ENCODE measurements at places on chromosomes 5 and 9.

- no peak for DNase-seq
These were observed 1.4 kb downstream of the ZBTB26 start for GRCh38 chr9:122929796-122930354.

DNA sequence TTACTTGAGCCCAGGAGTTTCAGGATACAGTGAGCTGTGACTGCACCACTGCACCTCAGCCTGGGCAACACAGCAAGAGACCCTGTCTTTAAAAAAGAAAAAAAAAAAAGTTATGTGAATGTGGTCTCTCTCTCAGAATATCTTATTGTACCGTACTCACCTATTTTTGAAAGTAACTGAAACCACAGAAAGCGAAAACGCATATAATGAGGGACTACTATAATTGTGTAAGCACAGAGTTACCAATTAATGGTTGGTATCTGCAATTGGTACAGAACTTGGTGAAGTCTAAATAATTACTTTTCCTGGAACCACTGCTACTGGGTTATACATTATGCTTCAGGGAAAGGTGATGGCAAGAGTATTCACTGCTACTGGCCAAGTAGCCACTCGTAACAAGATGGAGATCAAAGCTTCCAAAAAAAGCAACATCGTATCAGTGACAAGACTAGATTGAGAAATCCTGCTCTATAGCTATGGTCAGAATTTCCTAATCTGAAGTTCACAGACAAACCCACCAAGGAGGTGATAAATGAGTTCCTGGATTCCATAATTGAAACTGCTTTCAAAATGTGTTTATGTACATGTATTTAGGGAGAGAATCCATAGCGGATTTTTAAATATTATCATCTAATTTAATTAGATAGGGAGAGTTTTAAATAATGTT is 82.7 kb downstream of the NR6A1 start:
- no peak for DNase-seq

- no peak for DNase-seq
These were observed 106.7 kb downstream of the EFNA5 start for GRCh38 chr5:107563959-107564544.

DNA sequence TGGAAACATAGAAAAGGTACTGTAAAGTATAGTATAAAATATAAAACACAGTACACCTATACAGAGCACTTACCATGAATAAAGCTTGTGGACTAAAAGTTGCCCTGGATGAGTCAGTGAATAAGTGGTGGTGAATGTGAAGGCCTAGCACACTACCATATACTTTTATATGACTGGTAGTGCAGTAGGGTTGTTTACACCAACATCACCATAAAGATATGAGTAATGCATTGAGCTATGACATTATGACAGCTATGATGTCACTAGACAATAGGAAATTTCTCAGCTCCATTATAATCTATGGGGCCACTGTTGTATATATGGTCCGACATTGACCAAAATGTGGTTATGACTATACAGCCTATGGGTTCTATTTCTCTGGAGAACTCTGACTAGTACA is 291.8 kb upstream of the ACTBL2 start:
- DNase-seq = no peak

- DNase-seq = no peak
These were observed 47.0 kb upstream of the RPS23 start for GRCh38 chr5:82325155-82325554.

DNA sequence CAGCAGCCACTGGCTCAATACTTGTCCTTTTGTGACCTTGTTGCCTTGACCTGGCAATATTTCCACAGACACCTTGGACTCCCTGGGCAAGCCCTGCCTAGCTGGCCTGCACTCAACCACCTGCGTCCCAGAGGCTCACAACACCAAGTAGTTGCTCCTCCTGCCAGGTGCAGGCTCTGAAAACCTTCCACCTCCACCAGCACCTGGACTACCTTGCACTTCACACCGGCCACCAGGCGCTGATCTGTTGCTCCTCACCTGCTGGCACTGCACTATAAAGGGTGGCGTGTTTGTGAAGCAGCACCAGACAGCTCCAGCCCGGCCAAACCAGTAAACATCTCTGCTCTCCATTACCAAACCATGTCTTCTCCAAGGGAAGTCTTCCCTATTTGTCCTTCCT is 997.7 kb downstream of the PTPRD start:
- no peak for DNase-seq

DNA sequence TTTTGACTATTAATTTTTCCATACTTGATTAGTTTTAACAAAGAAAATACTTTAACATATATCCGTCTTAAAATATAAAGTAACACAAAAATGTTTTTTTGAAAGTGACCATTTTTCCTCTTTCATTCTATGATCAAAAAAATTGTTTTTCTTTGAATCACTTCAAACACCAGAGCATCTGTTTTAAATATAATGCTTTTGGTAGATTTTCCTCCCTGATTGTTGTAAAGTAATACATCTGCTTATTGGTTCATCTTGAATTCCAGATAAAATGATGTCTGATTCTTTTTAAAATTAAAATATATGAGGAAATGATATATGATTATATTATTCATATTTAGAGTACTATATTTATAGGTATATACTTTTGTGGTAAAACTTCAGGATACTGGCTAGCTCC is 76.2 kb upstream of the LPAR1 start:
- DNase-seq = no peak

GRCh38 chr5:73895471-73895870 is 269.5 kb downstream of the ARHGEF28 start:
- no peak for DNase-seq

DNA sequence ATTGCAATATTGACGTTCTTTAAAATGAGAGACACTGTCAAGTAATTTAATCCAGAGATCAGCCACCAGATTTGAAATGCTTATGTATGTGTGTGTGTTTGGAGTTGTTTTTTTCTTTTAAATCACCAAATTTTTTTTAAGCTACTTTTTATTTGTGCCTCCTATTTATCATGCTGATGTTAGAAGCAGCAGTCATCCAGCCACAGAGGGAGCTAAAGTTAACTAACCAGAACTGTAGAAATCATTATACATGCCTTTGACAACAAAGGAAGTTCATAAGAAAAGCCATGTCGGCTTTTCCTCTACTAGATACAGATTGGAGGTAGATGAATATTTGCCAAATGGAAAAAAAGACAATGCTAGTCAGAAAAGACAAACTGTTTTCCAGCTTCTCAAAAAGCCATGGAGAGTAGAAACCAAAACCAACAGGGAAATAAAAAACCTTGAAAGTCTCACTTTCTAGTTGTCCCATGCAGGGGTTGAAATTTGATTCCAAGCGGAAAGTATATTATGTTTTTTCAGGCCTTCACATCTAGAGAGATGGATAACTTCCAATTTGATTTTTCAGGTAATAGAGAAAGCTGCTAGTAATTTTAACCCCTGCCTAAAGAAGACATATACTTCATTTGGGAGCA is 4.5 kb downstream of the PURA start:
- DNase-seq = no peak

- no peak for DNase-seq
These were observed 657.6 kb upstream of the RIOK2 start for GRCh38 chr5:97840643-97841042.

Data from stimulated activated naive CD4-positive, alpha-beta T cell treated with Interleukin-2 at 50 U/mL for 16 hours (primary cell).